Stimulated activated CD8-positive, alpha-beta memory T cell treated with anti-CD3 and anti-CD28 coated beads, Interleukin-7, amount 100 ng/mL, for 1 hour (primary cell): ENCODE measurements at places on chromosomes 6 and 20.

GRCh38 chr6:38188677-38189335 lies 369.3 kb downstream of the ZFAND3 start:
- no peak for DNase-seq

DNA sequence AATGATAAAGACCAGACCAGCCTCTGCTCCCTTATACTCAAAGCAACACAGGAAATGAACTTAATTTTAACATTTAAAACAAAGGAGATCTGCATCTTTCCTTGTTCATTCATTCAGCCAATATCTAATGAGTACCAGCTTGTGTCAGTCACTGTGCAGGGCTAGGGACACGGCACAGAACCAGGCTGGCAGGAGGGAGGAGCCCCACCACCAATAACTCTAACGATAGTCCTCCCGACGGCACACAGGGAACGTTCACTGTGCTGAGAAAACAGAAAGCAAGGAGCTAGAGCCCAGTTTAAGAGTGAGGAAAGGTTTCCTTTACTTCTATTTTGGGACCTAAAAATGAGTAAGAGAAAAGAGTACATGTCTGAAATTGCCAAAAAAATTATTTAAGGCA lies 9.9 kb downstream of the ETV7 start:
- no peak for DNase-seq

DNA sequence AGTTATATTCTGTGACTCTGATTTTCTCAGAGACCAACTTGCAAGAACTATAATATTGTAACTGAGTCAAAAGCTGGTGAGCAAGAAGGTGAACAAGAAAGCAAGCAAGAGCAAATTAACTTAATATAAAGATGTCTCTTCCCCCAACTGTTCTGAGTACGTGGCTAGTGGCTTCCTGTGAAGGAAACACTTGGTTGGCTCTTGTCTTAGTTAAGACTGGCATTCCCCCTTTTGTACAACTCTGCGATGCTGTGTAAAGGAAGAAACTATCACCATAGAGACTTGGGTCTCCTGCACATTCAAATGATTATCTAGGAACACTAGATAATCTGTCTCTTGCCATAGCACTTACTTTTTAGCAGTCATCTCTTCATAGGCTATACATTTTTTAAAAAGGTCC lies 47.3 kb upstream of the TNFAIP3 start:
- DNase-seq = no peak

- no peak for DNase-seq
Observed at GRCh38 chr6:13357551-13358075, 29.3 kb upstream of the TBC1D7 start.

GRCh38 chr6:131764350-131764749 lies 43.5 kb upstream of the ENPP1 start:
- DNase-seq = no peak

DNA sequence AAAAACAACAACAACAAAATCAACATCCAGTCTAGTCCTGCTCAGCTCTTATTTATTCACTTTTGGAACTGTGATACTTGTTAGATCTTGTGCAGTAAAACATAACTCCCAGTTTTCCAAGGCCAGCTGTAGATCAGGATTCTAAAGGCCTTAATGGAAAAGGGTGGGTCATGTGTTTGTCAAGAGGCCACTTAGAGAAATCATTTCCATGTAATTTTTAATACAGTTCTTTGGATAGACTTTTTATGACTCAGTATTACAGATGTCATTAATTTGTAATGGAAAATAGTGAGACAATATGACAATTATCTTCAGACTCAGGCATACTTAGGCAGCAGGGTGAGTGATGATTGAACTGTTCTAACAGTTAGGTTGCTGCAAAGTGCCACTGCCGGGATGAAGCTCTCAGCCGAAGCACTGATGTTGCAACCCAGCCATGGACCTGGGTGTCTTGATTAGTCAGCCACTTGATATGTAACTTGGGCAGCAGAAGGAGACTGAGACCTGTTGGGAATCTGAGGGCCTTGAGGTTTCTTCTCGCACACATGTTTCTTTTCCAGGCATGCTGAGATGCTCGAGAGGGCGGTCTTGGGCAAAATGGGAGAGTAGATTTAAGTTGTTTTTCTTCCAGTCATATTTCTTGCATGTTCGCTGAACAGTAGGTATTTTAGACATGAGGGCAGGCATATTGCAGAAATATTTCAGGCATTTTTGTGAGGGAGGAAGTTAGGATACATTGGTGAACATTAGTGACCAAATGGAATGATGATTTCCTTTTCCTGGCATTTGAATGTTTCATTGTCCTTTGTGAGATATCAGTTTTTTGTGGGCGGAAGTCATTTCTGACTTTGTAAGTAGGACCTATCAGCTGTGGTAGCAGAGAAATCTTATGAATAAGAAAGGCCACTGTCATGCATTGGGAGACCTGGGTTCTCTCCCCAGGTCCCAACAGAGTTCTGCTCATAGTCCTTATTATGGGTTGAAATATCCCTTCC lies 52.3 kb downstream of the SLX4IP start:
- no peak for DNase-seq

- no peak for DNase-seq
Observed at GRCh38 chr6:118896339-118897136, 2.6 kb downstream of the ASF1A start.

GRCh38 chr6:24191346-24191745 lies 65.3 kb downstream of the NRSN1 start:
- no peak for DNase-seq

DNA sequence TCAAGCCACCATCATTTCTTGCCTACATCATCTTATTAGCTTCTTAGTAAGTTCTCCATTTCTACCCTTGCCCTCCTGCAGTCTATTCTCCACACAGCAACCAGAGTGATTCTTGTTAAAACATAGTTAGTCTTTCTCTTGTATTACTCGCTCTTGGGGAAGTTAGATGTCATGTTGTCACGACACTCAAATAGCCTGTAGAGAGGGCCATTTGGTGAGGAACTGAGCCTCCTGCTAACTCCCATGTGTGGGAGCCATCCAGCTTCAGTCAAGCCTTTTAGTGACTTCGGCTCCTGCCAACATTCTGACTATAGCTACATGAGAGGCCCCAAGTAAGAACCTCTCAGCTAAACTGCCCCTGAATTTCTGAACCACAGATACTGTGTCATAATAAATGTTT lies 395.4 kb downstream of the CDC5L start:
- no peak for DNase-seq

GRCh38 chr6:78400076-78400475 lies 467.3 kb upstream of the IRAK1BP1 start:
- DNase-seq = no peak

DNA sequence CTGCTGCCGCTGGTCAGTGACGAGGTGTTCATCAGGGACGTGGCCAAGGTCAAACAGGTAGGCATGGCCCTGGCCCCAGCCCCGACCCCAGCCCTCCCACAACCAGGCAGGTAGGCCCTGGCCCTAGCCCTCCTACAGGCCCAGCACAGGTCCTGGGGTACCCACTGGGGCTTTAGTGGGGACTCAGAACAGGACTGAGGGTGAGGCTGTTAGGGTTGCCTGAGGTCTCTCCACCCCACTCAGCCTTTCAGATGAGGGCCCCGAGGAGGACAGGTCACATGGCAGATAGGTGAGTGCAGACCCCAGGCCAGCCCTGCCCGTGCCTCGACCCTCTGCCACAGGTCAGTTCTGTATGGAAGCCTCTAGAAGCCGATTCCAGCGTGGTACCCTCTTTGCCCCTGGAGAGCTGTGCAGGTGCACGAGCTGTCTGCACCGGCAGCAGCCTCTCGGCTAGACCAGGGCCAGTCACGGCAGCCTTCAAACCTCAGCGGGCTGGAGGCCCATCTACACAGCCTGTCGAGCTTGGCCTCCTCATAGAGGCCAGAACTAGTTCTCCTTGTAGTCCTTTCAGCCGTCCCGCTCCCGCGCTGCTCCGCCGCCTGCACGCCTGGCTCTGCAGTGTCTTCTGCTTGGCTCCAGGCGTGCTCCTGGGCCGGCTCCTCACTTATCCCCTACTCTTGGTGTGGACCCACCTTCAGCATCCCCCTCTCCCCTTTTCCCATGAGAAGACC lies 35.5 kb downstream of the PYGB start:
- no peak for DNase-seq

DNA sequence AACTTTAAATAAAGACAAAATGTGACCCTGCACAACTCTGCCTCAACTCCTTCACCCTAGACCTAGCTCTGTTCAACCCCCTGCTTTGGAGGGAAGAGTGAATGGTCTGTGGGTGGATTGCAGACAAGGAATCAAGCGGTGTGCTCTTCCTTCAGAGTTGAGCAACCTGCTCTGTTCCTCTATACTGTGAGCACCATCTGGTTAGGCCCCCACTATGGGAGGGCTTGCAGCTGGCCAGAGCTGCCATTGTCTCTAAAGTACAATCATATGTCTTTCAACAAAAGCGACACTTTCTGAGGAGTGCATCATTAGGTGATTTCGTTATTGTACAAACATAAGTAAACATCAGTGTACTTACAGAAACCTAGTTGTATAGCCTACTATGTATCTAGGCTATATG lies 406.1 kb upstream of the MARCKS start:
- DNase-seq = no peak

DNA sequence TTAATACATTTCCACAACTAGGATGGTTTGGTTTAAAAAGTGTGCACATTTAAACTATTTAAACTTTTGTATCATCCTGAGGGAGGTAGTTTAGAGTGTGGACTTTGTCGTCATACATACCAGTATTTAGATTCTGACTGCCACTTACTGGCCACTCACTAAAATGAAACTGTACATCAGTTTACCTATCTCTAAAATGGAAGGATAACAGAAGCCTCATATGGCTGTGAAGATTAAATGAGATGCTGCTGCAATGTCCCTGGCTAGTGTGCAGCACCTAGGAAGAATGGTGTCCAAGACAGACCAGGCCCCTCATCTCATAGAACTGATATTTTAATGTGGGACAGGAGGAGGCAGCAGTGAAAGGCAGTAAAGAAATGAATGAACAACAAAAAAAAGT lies 12.0 kb upstream of the PKIG start:
- no peak for DNase-seq

DNA sequence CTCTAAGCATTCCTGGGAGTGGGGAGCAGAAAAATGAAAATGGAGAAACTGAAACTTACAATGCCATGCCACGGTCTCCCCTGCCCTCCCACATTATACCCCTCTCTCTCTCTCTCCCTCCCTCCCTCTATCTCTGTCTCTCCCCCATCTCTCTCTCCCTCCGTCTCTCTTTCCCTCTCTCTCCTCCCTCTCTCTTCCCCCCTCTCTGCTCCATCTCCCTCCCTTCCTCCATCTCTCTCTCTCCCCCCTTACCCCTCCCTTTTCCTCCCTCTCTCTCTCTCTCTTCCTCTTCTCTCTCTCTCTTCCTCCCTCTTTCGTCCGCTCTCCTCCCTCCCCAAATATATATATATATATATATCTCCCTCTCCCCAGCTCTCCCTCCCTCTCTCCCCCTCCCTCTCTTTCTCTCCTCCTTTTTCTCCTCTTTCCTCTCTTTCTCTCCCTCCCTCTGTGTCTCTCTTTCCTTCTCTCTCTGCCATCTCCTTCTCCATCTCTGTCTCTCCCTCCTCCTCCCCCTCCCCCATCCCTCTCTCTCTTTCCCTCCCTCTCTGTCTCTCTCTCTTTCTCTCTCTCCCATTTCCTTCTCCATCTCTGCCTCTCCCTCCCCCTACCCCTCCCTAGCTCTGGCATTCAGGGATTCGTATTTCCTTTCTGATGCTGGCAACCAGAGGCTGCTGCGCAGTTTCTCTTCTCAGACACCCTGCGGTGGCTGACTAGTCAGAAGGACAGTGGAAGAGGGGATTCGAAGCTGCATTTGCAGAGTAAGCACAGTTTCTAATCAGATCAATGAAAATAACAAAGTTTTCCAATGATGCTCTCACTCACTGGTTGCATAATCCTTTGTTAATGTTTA lies 13.9 kb upstream of the VAPB start:
- DNase-seq = no peak

- DNase-seq = no peak
Observed at GRCh38 chr6:25414168-25414567, 135.0 kb downstream of the CARMIL1 start.

- DNase-seq = no peak
Observed at GRCh38 chr6:5672581-5673011, 334.1 kb downstream of the NRN1 start.

GRCh38 chr6:23180504-23181293 lies 611.3 kb downstream of the HDGFL1 start:
- DNase-seq = no peak

DNA sequence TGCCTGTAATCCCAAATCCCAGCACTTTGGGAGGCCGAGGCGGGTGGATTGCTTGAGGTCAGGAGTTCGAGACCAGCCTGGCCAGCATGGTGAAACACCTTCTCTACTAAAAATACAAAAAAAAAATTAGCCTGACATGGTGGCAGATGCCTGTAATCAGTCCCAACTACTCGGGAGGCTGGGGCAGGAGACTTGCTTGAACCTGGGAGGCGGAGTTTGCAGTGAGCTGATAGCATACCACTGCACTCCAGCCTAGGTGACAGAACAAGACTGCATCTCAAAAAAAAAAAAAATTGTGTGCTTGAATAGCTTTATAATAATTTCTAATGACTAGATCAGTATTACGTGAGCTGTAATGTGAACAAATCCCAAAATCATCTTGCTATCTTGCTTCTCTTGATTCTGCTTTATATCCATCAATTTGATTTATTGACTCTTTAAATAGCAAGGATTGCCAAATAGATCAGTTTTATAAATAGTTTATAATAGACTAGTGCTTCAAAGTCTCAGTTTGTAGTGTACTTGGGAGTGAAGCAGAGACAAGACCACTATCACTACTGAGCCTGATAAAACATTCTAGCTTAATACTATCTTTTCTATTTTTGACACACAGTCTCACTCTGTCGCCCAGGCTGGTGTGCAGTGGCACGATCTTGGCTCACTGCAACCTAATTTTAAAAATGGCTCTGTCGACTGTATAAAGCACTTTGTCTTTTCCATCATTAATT lies 7.1 kb downstream of the AMD1 start:
- DNase-seq = no peak

DNA sequence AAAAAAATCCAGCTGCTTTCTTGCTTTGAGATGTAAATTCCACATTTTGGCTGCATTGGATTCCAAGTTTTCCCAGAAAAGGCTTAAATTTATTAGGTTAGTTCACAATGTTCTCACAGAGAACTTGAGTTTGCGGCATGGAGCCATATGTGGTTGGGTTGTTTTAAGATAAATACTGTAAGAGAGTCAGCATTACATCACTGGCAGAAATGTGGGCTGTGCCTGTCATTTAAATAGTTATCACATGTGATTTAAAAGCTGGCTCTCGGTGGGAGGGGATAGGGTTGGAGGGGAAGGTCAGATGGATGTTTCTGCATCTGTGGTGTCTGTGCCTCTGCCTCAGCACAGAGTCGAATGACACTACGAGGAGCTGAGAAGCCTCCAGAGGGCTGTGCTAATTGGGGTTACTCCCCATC lies 73.8 kb upstream of the SCP2D1 start:
- DNase-seq = no peak

GRCh38 chr20:57708694-57709673 lies 831 bp downstream of the PMEPA1 start:
- peak; percentile 21 for DNase-seq

- DNase-seq = no peak
Observed at GRCh38 chr20:1879369-1879768, 15.8 kb upstream of the SIRPA start.

- DNase-seq = no peak
Observed at GRCh38 chr20:41456351-41456750, 89.7 kb upstream of the EMILIN3 start.

GRCh38 chr20:33664085-33664761 lies 2.1 kb downstream of the C20orf144 start:
- no peak for DNase-seq

GRCh38 chr6:36204068-36204753 lies 7.7 kb downstream of the BRPF3 start:
- no peak for DNase-seq
